Panc1 (cell line): ENCODE measurements at places on chromosomes 11 and 22. TPM values are rescaled to one million over a fixed set of nuclear protein-coding genes. Genes with fewer than 3 reads are reported as not detected.

DNA sequence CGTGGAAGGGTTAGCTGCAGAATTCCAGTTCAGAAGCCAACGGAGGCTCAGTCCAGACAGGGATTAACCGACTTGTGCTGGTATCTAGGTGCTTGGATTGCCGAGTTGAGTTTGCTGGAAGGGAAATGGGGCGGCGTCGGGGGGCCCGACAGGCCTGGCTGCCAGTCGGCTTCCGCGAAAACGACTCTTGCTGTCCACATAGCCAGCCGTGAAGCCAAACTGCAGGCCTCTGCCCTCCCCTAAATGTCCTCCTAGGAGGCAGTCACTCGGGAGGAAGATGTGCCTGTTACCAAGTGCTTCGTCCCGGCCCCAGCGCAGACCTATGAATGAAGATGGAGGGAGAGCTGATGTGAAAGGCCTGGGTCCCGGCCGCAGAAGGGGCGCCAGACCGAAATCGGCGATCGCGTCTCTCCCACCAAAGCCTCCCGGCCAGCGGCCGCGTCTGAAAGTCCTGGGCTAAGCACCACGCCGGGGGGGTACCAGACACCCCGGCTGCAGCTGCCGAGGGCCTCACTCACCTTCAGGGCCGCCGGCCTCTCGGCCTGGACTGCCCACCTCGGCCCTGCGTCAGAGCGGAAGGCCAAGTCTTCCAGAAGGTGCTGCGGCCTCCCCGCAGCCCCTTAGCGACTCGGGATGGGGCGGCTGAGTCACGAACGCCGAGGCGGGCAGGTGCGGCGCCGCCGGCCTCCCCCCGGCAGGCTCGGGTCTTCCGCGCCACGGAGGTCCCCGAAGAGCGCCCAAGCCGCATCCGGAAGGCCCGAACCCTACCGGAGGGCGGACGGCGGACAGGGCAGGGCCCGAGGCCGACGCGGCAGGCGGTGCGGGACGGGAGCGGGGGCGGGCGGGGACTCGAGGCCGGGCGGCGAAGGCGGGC, 7.5 kb downstream of the DPAGT1 start:
- peaks cover 12% of the 10 kb centered on the region for H3K36me3 ChIP-seq
- peak overlapping the region; percentile 81 for H3K4me3 ChIP-seq
- peaks cover 18% of the 10 kb centered on the region for H3K4me1 ChIP-seq
- H3K27me3 ChIP-seq = no peaks in the 10 kb centered on the region
- H3K27ac ChIP-seq = peak overlapping the region; percentile 84
- no peak for DNase-seq

DNA sequence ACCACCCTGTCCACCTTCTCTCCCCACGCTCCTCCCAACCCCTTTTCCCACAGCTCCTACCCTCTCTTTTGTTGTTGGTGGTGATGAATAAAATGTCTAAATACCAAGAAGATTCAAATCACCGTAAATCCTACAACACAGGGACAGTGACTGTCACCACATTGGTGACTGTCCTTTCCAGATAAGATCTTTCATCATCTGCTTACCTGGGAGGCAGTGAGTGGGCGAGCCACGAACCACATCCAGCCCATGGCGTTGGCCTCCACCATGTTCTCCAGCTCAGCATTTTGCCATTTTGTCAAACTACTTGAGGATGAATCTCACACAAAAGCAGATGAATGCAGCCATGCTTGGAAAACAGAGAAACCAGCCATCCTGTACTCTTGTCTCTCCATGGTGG, 6.7 kb upstream of the CYTH4 start:
- no peaks in the 10 kb centered on the region for H3K4me1 ChIP-seq
- no peaks in the 10 kb centered on the region for H3K36me3 ChIP-seq
- DNase-seq = no peak
- H3K27ac ChIP-seq = no peak overlapping the region
- H3K27me3 ChIP-seq = no peaks in the 10 kb centered on the region

DNA sequence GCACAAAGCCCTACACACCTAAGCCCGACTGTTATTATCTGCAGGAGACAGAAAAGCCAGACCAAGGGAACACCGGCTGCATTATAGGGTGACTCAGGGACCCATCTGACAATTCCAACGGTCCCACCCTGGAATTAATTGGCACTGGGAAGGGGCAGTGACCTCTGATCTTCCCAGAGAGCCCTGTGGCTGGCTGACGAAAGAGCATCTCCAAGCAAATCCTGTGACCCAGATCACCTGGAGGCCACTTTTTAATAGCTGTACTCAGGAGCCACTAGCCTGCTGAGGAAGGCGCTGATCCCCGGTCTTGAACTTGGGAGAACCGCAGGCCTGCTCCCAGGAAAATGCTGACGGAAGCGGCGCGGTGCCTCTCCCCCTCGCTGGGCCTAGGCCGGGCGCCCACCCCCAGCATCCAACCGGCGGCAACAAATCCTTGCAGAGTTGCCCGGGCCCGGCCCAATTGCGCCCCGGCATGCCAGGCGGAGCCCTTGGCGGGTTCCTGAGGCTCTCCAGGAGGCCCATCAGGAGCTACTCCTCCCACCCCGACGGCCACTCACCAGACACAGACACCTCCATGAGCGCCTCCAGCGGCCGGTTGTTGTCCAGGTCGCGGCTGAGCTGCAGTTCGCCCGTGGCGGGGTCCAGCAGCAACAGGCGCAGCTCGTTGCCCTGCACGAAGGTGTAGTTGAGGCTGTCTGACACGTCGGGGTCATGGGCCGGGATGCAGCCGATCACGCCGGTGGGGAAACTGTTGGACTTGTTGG, 4.2 kb downstream of the CELSR1 start:
- H3K36me3 ChIP-seq = no peaks in the 10 kb centered on the region
- no peak for DNase-seq
- H3K4me1 ChIP-seq = peaks cover 7% of the 10 kb centered on the region
- peak overlapping the region; percentile 46 for H3K27ac ChIP-seq
- no peaks in the 10 kb centered on the region for H3K27me3 ChIP-seq
- H3K4me3 ChIP-seq = peak overlapping the region; percentile 47

DNA sequence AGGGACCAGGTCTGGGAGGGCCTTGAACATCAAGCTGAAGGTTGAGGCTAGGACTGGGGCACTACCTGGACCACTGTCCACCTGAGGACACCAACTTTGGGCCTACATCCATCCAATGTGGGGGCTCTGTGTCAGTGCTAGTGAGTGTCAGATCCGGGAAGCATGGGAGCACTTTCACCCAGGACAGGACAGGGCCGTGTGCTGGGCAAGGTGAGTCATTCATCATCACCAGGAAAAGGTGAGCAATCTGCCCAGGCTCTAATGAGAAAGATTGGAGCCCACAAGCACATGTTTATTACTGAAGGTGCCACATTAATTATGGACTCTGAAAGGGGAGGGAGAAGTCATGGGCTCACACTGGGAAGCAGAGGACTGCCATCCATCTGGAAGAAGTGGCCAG, 39.7 kb upstream of the DRD2 start:
- no peak for DNase-seq
- H3K27me3 ChIP-seq = no peaks in the 10 kb centered on the region
- H3K36me3 ChIP-seq = no peaks in the 10 kb centered on the region
- H3K4me1 ChIP-seq = no peaks in the 10 kb centered on the region

GRCh38 chr11:117011541-117011898, 86.7 kb downstream of the SIK3 start:
- no peak overlapping the region for H3K4me3 ChIP-seq
- peak overlapping the region; percentile 42; the same call in 1 of the 2 replicates for H3K27ac ChIP-seq
- no peaks in the 10 kb centered on the region for H3K36me3 ChIP-seq

GRCh38 chr22:17774926-17775685, 837 bp upstream of the BID start:
- H3K36me3 ChIP-seq = no peaks in the 10 kb centered on the region
- DNase-seq = no peak
- peaks cover 29% of the 10 kb centered on the region for H3K4me1 ChIP-seq
- no peaks in the 10 kb centered on the region for H3K27me3 ChIP-seq

DNA sequence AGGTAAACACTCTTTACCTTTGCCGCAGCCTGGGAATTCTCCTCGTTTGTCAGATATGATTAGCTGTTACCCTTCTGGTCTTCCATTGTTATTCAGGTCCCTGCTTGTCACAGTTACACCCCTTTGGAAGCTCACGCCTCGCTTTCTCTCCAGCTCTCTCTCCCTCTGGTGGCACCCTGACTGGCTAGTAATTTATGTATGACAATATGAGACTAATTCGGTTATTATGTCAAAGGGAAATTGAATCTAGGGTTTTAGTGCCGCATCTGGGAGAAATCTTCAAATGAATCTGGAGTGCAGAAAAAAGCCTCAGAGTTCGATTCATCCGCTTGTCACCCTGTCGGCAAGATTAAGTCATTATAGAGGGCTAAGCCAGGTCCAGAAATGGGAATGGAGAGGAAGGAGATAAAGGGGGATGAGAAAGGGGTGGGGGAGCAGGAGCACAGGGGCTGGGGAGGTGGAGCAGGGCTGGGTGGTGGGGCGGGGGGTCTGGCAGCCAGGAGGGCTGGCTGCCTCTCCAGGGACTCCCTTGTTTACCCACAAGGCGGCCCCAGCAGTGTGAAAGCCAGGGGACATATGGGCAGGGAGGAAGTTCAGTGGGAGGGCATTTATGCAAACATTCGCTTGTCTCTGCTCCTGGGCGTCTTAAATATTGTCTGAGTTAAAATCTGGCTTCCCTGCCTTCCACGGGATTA, 179.0 kb upstream of the NECTIN1 start:
- H3K4me1 ChIP-seq = no peaks in the 10 kb centered on the region
- no peaks in the 10 kb centered on the region for H3K36me3 ChIP-seq
- H3K27ac ChIP-seq = no peak overlapping the region
- no peak overlapping the region for H3K4me3 ChIP-seq
- DNase-seq = no peak
- H3K27me3 ChIP-seq = peaks cover 23% of the 10 kb centered on the region

- peaks cover 1% of the 10 kb centered on the region; the same call in 1 of the 2 replicates for H3K4me1 ChIP-seq
- H3K27ac ChIP-seq = no peak overlapping the region
- no peak for DNase-seq
- no peaks in the 10 kb centered on the region for H3K27me3 ChIP-seq
- H3K4me3 ChIP-seq = no peak overlapping the region
These were observed 19.7 kb upstream of the PDGFB start for GRCh38 chr22:39264349-39265038.

DNA sequence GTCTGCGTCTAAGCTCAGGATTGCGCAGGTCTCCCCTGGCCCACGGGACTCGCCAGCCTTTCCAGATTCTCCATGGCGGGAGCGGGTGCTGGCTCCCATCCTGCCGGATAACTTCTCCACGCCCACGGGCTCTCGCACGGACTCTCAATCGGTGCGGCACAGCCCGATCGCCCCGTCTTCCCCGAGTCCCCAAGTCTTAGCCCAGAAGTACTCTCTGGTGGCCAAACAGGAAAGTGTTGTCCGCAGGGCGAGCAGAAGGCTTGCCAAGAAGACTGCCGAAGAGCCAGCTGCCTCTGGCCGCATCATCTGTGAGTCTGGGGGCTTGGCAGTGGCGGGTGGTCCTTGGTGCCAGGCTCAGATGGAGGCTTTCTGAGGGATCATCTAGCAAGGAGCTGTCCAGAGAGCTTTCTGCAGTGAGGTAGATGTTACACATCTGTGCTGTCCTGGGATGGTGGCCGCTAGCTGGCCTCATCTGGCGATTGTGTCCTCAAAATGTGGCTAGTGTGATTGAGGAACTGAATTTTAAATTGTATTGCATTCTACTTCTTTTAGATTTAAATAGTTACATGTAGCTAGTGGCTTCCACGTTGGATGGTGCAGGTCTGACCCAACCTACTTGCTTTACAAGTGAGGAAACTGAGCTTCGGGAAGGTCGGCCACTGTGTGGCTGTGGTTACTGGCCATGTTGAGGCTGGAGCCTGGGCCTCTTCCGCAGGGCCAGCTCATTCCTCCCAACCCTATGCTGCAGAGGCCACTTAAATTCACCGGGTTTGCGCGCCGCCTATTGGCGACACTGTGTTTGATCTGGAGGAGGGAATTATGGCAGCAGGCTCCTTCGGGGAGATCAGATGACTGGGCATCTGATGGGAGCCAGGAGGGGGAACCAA, 6.7 kb downstream of the INCENP start:
- H3K27ac ChIP-seq = no peak overlapping the region
- H3K4me1 ChIP-seq = peaks cover 5% of the 10 kb centered on the region
- H3K4me3 ChIP-seq = no peak overlapping the region
- DNase-seq = no peak

DNA sequence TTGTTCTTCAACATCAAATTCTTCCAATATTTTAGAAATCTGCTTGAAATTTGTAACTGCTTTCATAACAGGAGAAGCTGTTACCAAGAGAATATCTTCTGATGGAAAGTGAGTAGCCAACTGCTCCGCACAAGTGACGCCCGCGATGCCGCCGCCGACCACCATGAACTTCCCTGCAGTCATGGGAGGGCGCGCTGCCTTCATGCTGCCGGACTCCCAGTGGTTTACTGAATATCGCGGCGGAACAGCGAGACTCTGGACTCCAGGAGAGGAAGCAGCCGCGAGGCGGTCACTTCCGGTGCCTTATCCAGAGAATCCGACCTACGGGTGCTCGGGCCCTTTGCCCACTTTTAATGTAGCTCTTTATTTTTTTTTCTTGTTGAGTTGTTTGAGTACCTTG, 190.6 kb downstream of the GUCY1A2 start:
- no peaks in the 10 kb centered on the region for H3K4me1 ChIP-seq
- H3K27me3 ChIP-seq = no peaks in the 10 kb centered on the region
- no peaks in the 10 kb centered on the region for H3K36me3 ChIP-seq
- no peak overlapping the region for H3K27ac ChIP-seq
- no peak for DNase-seq

SLC22A25 gene
- total RNA-seq = not detected

POTEH gene
- total RNA-seq = not detected

TRABD gene
- 55.7 TPM for total RNA-seq

TRIM77 gene
- not detected for total RNA-seq

CASP5 gene
- not detected for total RNA-seq

STT3A gene
- total RNA-seq = 229 TPM

FIBIN gene
- not detected for total RNA-seq
